Brain microvascular endothelial cell (primary cell): ENCODE measurements at places on chromosomes 11 and 22.

- DNase-seq: no peak
Observed at GRCh38 chr11:76217653-76218160, 11.4 kb upstream of the WNT11 start.

DNA sequence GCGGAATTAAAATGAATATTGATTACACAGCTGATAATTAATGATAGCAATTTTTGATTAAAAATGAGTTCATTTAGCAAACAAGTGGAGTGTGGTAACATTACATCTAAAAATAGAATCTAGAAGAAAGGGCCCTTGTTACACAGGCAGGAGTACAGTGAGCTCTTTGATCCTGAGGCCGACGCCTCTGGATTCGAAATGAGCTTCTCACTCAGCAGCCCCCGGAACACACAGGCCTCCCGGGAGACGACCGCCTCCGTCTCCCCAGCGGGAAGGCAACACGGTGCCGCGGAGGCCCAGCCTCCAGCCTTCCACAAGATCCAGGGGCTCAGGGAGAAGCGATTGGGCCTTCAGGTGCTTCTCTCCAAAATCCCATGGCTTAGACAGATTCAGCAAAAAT, 379.1 kb downstream of the BRD1 start:
- no peak for DNase-seq

GRCh38 chr11:1485504-1485885, 1.1 kb downstream of the MOB2 start:
- no peak for DNase-seq

GRCh38 chr11:76702336-76703128, 32.0 kb upstream of the LRRC32 start:
- DNase-seq: no peak

GRCh38 chr11:103893371-103893770, 143.1 kb upstream of the DDI1 start:
- DNase-seq: no peak

DNA sequence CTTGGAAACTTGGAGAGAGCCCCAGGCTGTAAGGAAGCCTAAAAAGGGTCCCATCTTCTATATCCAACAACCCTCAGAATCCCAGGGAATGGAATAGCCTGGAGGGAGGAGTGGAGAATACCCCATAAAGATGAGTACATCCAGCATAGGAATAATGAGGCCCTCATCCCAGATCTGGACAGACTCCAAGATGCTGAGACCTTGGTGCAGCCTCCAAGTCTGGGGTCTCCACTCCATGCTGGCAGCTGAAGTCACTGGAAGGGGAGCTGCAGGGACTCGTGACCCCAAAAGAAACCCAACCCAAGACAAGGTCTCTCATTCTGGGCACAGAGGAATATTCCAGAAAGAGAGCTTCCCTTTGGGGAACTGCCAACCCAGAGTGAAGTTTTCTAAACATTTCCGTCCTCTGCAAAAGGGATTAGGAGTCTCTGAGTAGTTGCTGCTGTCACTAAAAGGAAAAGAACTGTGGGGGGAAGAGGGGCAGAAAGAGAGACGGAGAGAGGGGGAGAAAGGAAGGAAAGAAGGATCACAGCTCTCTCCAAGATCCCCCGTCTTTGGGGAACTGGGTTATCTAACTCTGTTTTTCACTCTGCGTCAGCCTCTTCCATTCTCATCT, 589 bp downstream of the SCGB1A1 start:
- no peak for DNase-seq

GRCh38 chr11:105754260-105754659, 144.4 kb downstream of the GRIA4 start:
- no peak for DNase-seq

- DNase-seq: no peak
Observed at GRCh38 chr11:96063886-96064285, 140.0 kb upstream of the MTMR2 start.

DNA sequence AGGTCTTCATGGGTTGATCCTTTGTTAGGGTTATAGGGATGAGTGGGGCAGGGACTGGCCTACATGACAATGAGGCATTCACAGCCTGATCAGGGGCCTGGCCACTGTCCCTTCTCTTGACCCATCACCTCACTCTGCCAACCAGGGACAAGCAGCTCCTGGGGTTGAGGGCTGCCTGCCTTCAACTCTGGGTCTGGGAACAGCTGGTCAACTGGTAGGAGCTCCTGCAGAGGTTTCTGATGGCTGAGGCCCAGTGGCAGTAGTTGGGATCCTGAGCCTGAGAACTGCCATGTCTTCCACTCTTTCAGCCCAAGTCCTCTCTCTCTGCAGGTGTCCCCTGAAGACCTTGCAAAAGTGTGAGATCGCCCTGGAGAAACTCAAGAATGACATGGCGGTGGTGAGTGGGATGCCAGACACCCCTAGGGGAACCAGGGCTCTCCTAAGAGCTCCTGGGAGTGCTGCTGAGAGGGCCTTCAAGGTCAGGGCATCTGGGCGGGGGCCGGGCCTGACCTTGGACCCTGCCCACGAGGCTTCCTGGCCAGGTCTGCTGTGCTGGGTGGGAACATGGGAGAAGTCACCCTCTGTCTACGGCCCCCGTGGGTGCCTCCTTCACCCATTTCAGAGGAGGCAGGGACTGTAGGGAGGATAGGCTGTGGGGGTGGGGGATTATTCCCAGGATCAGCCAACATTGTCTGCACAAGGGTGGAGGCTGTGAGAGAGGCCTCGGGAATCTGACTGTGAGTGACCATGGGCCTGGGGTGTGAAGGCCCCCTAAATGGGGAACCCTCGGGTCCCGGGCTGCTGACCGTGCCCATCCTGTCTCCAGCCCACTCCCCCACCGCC, 76.8 kb downstream of the MED15 start:
- DNase-seq: no peak

GRCh38 chr11:86802601-86803051, 2.3 kb downstream of the PRSS23 start:
- no peak for DNase-seq

DNA sequence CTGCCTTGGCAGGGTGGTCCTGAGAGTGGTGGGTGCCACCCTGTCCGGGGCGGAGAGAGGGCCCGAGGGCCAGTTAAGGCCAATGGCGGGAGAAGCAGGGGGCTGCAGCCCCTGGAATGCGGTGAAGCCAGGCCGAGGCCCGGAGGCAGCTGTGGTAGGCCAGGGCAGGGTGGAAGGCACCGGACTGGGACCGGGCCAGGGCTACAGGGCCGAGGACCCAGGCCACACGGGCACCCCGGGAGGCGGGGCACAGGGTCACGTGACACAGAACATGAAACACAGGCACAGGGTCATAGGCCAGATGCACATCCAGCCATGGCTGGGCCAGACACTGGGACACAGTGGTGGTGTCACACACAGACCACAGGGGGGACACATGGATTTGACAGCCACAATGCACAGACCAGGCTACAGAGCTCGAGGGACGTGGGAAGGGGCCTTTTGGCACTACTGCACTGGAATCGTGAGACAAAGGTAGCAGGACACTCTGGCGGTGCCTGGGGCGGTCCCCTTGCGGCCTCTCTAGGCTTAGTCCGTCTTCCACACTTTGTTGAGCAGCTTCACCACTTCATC, 2.8 kb downstream of the SLC25A1 start:
- DNase-seq: no peak

DNA sequence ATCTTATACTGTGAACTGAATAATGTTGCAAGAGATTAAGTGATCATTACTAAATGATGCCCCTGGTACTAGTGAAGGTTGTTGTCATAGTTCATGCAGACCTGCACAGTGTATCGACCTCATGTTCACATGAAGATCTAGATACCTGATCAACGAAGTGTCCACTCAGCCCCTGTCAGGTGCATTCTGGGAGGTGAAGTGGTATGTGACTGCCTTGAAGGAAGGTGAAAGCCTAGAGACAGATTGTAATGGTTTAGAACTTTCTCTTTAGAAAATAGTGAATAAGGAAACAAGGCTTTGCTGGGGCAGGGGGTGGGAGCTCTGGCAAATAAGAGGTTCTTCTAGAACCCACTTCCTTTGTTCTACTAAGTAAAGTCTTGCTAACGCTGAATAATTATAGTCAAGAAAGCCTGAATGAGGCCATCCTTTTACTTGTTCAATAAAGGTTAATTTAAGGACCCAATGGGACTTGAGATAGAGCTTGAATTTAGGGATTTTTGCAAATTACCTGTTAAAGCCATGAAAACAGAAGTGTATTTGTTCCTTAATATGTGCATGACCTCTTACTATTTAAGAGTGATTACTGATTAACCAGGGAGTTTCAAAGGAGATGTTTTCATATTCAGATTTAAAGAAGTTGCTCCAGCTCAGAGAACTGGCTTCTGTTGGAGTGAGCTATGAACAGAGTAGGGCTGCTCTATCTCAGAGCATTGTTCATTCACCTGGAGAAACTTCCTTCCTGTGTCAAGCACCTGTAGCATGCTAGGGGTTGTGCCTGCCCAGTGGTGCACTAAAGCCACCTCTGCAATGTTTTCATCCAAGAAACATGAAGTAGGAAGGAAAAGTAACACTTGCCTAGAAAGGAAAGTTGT, 45.3 kb downstream of the C22orf31 start:
- DNase-seq: no peak

DNA sequence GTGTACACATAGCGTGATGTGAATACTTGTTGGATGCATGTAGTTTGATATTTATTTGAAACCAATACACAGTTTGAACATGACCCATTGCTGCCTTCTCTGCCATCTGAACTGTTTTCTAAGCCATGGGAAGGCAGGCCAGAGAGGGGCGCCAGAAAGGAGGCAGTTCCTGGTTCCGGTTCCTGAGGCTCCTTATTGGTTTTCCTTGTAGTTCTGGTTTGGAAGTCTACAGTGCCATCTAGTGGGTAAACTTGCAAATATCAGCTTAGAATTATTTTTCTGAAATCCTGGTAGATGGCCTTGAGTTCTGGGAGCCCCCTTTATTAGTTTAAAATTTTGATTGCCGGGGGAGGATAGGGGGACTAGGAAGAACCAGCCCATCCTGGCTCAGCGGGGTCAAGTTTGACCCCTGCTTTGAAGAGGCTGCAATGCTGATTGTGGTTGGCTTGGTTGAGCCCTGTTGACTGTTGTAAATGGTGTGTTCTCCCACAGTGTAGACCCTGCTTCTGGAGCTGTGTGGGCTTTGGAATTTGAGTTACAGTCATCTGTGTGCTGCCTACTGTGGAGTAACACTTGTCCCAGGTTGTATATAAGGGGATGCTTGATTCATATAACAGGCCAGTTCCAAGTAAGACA, 48.4 kb downstream of the GRAMD1B start:
- DNase-seq: peak; percentile 64

- no peak for DNase-seq
Observed at GRCh38 chr11:132343445-132344175, 973.2 kb downstream of the NTM start.

DNA sequence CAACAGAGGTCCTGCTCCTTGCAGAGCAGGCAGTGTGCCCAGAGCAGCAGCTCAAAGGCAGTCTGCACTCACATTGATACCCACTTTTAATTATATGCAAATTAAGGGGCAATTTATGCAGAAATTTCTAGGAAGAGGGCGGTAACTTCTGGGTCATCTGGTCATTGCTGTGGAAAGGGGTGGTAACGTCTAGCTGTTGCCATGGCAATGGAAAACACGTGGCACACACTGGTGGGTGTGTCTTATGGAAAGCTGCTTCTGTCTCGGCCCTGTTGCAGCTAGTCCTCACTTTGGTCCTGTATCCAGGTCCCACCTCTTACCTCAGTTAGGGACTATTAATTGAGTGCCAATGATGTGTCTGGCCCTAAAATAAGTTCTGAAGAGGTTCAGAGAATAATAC, 36.8 kb downstream of the BARX2 start:
- no peak for DNase-seq

GRCh38 chr11:72239849-72240460, 4.0 kb downstream of the PHOX2A start:
- DNase-seq: no peak

DNA sequence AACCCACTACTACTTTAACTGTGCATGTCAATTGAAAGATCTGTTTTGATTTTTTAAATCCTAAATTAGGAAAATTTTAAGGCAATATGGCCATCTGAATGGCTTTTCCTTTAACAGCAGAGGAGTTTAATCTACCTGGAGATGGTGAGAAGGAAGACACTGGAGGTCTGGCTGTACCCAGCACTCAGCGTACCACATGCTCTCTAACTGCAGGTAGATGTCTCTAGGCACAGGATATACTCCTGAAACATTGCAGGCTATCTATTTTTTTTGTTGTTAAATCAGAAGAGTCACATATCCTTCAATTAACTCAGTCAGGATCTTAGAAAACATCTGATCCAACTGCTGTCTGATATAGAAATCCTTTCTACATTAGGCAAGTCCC, 17.3 kb upstream of the CASTOR1 start:
- DNase-seq: no peak

- DNase-seq: no peak
Observed at GRCh38 chr11:76638270-76639197, 32.0 kb downstream of the LRRC32 start.

GRCh38 chr11:44145011-44145775, 49.7 kb downstream of the EXT2 start:
- no peak for DNase-seq

GRCh38 chr11:8233691-8234424, 29.8 kb downstream of the LMO1 start:
- DNase-seq: peak; percentile 19

DNA sequence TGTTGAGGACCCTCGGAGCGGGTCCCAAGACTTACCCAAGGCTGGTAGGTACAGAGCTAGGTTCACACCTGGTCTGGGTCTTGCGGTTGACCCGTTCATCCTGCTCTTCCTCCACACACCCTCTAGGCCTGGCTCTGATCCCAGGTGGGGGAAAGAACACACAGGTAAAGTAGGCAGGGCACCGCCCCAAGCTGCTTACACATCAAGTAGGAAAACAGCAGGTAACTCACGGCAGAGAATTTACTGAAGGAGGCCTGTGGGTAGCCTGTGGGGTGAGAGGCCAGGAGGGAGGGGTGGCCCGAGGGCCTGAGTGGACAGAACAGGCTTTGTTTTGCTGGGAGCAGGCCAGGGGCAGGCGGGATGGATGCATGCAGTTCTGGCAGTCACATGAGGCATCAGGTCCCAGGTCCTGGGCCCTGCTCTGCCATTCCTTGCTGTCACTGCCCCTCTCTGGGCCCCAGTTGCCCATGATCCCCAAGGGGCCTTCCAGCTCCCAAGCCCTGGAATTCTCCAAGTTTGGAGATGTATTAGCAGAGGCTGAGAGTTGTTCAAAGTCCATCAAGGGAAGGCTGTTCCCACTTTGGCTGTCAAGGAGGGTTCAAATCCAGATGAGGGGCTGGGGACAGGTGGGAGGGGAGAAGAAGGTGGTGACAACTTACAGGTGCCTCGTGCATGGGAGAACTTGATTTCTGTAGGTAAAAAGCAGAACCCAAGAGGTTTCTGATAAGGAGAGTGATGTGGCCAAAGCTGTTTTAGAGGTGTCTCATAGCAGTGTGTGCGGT, 5.7 kb downstream of the TSKU start:
- no peak for DNase-seq

DNA sequence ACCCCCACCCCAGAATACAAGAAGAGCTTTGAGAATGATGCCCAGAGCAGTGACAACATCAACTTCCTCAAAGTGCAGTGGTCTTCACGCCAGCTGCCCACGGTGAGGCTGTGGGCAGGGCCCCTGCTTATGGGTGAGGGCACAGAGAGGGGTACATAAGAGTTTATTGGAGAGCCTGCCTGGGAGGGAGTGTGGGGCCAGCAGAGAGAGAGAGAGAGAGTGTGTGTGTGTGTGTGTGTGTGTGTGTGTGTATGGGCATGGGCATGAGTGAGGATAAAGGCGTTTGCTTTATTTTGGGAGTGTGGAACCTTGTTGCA, 9.5 kb downstream of the PHOX2A start:
- DNase-seq: no peak
